ENCODE measurements at places on chromosomes 7 and 10. TPM values are rescaled to one million over a fixed set of nuclear protein-coding genes. Genes with fewer than 3 reads are reported as not detected.

The ELMO1 gene
- 2.7 TPM for total RNA-seq

The TMEM229A gene
- total RNA-seq: 7.6 TPM

The PLEKHS1 gene
- not detected for total RNA-seq

The KCND2 gene
- total RNA-seq: not detected

The FFAR4 gene
- not detected for total RNA-seq

The CUL2 gene
- total RNA-seq: 19.8 TPM

The VAX1 gene
- total RNA-seq: not detected

The NKX2-3 gene
- total RNA-seq: not detected

The AKR1C4 gene
- total RNA-seq: not detected

The SEMA3E gene
- total RNA-seq: 0.15 TPM

The OR2A12 gene
- total RNA-seq: not detected

The HKDC1 gene
- total RNA-seq: not detected

The VSIR gene
- 11.9 TPM for total RNA-seq

The LMOD2 gene
- not detected for total RNA-seq

The LIPM gene
- not detected for total RNA-seq

The TYW1 gene
- total RNA-seq: 7.8 TPM

The MRM2 gene
- 16.0 TPM for total RNA-seq

The SPDYE3 gene
- total RNA-seq: not detected

The MRC1 gene
- 0.59 TPM for total RNA-seq

The TWIST1 gene
- 20.8 TPM for total RNA-seq

The SLC18A3 gene
- total RNA-seq: not detected

The CH25H gene
- total RNA-seq: 0.69 TPM

The PNLIPRP3 gene
- not detected for total RNA-seq

The AGR2 gene
- not detected for total RNA-seq

The ZCCHC24 gene
- total RNA-seq: 88.7 TPM

The SLC29A3 gene
- total RNA-seq: 3.0 TPM

The SH2B2 gene
- total RNA-seq: 4.6 TPM

The MACROH2A2 gene
- total RNA-seq: 11.1 TPM

The HPS6 gene
- 28.2 TPM for total RNA-seq

The HMX2 gene
- not detected for total RNA-seq

The CCNJ gene
- total RNA-seq: 1.2 TPM

The LAMB4 gene
- 0.10 TPM for total RNA-seq

The ARHGEF5 gene
- 2.2 TPM for total RNA-seq

The NMT2 gene
- 28.5 TPM for total RNA-seq

The PDE6C gene
- not detected for total RNA-seq

The MCM10 gene
- total RNA-seq: 0.31 TPM

The UNCX gene
- not detected for total RNA-seq

The DCLRE1A gene
- total RNA-seq: 2.9 TPM

The SPDYE11 gene
- total RNA-seq: not detected

The GPNMB gene
- 209 TPM for total RNA-seq

The SCART1 gene
- 2.2 TPM for total RNA-seq

The NEUROG3 gene
- total RNA-seq: not detected

The COL26A1 gene
- not detected for total RNA-seq

The TSPAN13 gene
- 7.5 TPM for total RNA-seq

The AKR1C8 gene
- not detected for total RNA-seq

The MET gene
- total RNA-seq: 1.3 TPM

The TUBAL3 gene
- not detected for total RNA-seq

The CLDN3 gene
- not detected for total RNA-seq
